ENCODE measurements at places on chromosomes 2 and 18.
A peak's percentile ranks its signal among the peaks of the same experiment; 100 is the strongest.

DNA sequence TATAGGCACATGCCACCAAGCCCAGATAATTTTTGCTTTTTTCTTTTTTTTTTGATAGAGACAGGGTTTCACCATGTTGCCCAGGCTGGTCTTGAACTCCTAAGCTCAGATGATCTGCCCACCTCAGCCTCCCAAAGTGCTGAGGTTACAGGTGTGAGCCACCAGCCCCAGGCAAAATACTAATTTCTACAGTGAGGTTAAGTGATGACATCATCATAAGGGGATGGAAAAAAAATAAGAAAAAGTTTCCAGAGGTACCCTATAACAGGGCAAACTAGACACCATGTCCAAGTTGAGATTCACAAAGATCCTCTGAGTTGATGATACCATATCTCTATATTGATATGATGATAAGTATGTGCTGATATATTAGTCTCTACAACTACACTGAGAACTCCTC is 163.7 kb upstream of the ACVR2A start:
- no peak for DNase-seq

DNA sequence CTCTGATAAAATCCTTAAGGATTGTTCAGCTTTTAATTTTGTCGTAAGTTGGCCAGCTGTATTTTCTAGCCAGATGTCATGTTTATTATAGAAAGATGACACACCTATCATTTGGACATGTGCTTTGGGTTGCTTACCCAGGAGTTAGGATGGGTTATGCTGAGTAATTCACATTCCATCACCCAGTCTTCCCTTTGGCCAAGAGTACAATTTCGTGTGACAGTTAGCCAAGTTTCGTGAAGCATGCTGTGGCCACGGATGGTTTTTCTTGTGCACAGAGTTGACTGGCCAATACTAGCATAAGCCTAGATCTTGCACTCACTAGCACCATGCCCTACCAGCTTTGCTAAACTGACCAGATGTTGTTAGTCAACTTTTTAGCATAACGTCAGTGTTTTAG is 5.8 kb downstream of the MAPRE3 start:
- no peak for DNase-seq

- no peak for DNase-seq
These were observed 202.8 kb downstream of the STK39 start for GRCh38 chr2:168044579-168044978.

- no peak for DNase-seq
These were observed 55.9 kb upstream of the RTN4 start for GRCh38 chr2:55106148-55106547.

DNA sequence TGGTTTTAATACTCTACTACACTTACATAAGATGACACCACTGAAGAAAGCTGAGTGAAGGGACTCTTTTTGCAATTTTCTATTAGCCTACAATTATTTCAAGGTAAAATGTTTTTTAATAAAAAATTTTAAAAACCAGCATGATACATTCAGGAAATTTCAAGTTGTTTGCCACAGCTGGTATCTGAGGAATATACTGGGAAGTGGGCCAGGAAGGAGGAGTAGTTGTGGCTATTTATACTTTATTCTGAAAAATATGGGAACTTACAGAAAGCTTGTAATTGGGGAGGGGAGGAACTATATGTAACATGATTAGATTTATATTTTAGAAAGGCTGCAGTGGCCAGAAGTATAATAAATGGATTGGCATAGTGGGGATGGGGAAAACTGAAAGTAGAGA is 40.8 kb downstream of the WDR35 start:
- DNase-seq = peak; percentile 48

- no peak for DNase-seq
These were observed 24.8 kb upstream of the LMAN1 start for GRCh38 chr18:59383851-59384250.

GRCh38 chr2:41782306-41783158 is 265.3 kb upstream of the PKDCC start:
- peak; percentile 20 for DNase-seq

DNA sequence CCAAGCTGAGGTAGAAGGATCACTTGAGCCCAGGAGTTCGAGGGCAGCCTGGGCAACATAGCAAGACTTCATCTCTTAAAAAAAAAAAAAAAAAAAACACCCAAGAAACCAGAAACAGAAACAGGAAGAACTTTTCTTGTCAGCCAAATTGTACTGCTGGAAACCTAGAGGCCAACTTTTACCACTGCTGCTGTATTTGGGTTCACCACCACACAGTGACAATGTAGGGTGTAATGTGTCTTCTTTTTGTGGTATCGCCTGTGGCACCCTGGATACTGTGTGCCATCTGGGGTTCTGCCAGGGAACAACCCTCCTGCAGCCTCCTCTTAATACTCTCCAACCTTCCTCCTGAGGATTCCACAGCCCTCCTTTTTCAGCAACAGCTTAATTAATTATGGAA is 72.6 kb downstream of the STK39 start:
- DNase-seq = no peak

GRCh38 chr2:132681766-132682165 is 11.8 kb upstream of the LYPD1 start:
- no peak for DNase-seq

GRCh38 chr2:68706637-68707036 is 28.0 kb upstream of the ARHGAP25 start:
- no peak for DNase-seq

GRCh38 chr2:39515273-39515896 is 78.3 kb upstream of the MAP4K3 start:
- DNase-seq = no peak

DNA sequence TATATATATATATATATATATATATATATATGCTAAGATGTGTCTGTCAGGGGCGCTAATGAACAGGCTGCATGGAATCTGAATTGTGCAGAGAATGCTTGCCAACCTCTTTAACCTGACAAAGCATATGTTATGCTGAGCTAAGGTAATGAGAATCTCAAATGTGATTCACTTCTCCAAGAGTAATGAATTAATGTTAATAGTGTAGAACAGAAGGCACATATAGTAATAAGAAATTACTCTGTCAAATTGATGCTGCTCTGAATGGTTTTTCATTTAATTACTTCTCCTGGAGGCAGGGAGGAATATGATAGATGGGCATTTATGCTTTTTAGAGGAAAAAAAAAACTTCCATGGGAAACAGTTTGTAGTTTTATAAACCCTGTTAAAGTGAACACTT is 35.4 kb downstream of the COX7A2L start:
- no peak for DNase-seq

DNA sequence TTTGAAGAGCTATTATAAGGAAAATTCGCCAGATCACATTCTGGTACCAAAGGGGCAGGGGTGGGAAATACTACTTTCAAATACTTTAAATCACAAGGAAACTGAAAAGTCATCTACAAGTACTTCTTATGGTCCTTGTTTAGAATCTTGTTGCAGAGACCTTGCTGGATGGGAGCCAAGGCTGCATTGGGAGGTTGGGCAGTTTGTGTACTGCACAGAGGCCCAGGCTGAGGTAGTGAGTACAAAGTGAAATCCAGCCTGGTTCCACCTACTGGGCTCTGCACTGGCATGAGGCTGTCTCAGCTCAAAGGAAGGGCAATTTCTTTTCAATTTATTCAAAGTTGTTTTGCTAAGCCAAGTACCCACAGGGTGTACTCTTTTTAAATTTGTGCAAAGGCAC is 140.3 kb upstream of the DLX2 start:
- DNase-seq = no peak

DNA sequence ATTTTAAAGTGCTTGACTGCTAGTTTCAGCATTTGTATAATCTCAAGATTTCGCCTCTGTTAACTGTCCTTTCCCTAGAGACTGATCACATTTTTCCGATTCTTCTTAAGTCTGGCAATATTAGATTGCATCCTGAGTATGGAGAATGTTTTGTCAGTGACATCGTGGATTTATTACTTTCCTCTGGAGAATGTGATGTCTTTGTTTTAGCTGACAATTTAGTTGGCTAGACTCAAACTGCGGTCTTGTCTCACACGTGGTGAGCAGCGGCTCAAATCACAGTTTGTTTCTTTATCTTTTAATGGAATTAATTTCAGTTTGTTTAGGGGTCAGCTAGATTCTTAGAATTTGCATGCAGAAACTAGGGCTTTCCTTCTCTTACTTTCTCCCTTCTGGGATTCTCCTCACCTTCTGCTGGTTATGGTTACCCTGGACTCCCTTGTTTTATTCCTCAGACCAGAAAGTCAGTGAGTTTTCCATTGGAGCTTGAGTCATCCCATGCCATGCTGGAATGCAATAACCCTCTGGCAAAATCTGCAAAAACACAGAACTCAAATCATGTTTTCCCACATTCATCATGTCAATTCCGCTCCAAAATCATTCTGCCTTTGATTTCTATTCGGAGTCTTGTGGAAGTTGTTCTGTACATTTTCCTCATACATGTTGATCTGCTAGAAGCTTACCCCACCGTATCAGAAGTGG is 327.2 kb upstream of the TRIB2 start:
- DNase-seq = peak; percentile 74

DNA sequence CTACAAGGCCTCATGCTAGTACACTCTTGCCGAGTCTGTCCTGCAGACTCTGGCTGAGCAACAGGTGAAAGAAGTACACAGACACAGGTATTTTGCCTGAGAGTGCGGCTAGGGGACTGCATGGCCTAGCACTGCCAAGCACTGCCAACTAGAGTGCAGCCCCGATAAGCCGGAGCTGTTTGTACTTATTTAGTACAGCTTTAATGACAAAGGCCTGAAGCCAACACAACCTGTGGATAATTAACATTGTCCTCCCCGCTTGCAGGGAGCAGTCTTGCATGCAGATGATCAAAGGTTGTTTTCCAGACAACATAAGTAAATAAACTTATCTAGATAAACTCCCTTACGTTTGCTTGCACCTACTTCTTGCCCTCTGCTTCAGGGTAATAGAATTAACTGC is 63.7 kb upstream of the MMADHC start:
- DNase-seq = no peak

DNA sequence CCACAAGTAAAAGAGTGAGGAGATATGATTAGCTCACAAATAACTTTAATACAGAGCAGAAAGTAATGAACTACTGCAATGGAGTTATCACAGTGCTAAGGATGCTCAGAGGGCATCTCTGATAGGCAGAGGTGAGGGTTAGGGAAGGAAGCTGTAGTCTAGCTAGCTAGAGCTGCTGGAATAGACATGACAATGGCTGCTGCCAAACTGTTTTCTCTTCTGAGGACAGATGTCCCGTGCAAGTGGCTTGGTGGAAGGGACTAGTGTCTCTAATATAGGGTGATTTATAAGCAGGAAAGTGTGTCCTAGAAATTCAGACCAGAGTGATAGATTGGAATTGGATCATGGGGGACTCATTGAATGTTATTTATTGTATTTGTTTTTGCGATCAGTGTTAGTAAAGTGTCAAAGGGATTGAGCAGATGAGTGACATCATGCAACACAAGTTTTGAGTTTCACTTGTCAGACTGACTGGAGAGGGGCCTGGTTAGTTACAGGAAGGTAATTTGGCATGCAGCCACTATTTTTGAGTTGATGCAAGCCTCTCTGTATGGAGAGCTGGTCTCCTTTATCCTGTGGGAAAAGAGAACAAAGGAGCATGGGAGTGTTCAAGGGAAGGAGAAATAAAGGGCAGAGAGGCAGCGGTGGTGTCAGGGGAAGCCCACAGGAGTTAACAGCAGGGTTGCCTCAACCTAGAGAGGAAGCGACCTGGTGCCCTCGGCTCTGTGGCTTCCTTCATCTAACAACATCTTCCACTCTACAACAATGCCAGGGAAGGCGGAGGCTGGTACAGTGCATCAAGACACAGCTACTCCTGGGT is 1.9 kb downstream of the CTLA4 start:
- DNase-seq = no peak

- no peak for DNase-seq
These were observed 4.6 kb upstream of the ATOH8 start for GRCh38 chr2:85748985-85749875.

DNA sequence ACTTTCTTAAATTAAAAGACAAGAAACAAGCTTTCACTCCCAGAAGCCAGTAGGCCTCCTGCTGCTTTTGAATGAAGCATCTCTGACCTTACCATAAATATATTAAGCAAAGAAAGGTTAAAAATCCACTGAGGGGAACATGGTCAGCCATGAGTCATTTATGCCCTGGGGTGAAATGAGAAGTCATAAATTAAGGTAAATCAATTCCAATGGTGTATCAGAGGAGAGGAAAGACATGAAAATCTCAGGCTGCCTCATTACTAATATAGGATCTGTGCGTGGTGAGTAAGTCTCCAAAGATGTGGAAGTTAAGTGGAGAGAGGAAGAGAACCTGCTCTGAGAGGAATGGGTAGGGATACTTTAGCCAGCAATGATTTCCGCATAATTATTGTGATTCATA is 292.3 kb upstream of the CHAC2 start:
- peak; percentile 46 for DNase-seq

DNA sequence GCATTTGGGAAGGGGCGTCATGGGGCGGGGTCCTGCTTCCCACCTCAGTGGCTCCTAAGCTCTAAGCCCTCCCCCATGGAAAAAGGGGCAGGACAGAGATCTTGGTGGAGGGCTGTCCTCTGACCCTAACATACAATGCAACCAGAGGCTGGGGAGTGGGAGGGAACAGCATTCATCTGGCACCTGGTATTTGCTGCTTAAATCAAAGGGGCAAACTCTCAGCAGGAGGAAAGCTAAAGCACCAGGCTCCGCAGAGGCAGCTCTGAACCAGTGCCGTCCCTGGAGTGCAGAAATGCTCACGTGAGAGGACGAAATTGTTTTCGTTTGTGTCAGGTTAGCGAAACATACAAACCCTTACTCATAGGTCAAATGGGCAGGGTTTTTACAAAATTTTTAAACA is 92.7 kb upstream of the PXDN start:
- no peak for DNase-seq

- peak; percentile 48 for DNase-seq
These were observed 173.5 kb downstream of the FMNL2 start for GRCh38 chr2:152508446-152508845.

GRCh38 chr18:31596081-31596872 is 4.6 kb downstream of the TTR start:
- no peak for DNase-seq

DNA sequence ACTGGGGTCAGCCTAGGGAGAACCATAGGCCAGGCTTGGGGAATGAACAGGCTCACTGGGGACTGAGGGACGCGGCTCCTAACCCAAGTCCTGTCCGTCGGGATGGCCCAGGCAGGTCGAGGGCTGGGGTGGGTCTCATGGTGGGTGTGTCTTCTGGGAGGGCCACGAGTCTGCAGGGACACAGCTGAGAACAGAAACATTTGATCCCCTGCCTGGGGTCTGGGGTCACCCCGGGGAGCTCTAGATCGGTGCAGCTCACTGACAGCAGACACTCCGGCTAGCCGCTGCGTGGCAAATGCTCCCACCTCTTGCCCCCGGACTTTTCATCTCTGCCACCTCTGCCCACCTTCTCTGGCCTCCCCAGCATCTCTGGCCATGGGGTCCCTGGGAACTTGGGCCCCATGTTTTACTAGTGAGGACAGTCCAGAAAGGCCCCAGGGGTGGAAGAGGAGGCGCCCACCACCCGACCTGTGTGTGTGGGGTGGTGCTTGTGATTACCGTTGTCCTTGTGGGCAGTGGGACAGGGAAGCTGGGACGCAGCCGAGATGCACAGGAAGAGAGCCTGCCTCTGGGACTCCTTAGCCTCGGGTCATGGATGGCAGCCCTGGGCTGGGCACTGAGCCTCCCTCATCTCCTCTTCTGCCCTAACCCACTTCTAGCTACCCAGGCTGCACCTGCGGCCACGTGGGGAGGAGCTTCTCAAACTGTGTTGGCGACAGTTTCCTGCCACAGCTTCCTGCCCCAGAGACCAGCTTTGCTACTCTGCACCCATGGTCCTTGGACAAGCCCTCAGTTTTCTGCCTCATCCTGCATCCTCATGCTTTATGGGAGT is 4.9 kb downstream of the ZAP70 start:
- DNase-seq = no peak

GRCh38 chr2:43472527-43473194 is 123.2 kb downstream of the THADA start:
- no peak for DNase-seq

Measured in astrocyte of the cerebellum (primary cell).